WTC11 (cell line): ENCODE measurements at places on chromosomes 16 and 17. TPM values are rescaled to one million over a fixed set of nuclear protein-coding genes. Genes with fewer than 3 reads are reported as not detected.
A peak's percentile ranks its signal among the peaks of the same experiment; 100 is the strongest.

TBC1D3D gene
- total RNA-seq = 0.44 to 0.46 TPM in 2 of 3 replicates, not detected in the other

CARHSP1 gene
- total RNA-seq = 260 to 271 TPM (median 261 TPM) in 3 replicates

GRCh38 chr17:80791758-80792284 is 199.8 kb upstream of the CHMP6 start:
- DNase-seq = no peak

GRCh38 chr17:14733376-14733775 is 432.5 kb downstream of the HS3ST3B1 start:
- DNase-seq = no peak

- DNase-seq = no peak
These were observed 644 bp upstream of the RHOT1 start for GRCh38 chr17:32141679-32142037.

- peak; percentile 46 for DNase-seq
These were observed 593 bp downstream of the GFER start for GRCh38 chr16:1984347-1985225.

DNA sequence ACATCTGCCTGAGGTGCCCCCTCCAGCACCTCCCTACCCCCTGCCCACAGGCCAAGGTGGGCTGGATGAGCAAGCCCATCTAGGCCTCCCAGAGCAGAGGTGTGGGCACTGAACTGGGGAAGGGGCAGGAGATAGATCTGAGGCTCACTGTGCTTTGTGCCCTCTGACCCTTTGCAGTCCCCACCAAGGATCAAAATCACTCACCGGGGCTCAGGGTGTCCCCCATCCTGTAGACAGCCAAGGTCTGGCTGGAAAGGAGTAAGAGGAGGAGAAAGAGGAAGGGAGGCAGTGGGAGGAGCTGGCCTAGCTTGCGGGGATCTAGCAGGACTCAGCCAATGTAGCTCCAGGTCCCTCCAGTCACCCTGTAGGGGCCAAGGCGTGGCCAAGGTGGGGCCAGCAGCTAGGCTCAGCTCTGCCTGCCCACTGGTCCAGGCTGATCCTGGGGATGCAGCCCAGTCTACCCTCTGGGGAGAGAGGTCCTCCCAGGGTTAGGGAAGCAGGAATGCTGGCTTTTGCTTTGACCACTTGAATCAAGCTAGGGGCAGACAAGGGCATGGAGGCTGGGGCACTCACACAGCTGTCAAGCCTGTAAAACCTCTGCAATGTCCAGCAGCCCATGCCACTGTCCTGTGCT is 1.8 kb downstream of the SLC12A4 start:
- peak; percentile 43 for DNase-seq

- DNase-seq = no peak
These were observed 710.1 kb downstream of the KCNJ2 start for GRCh38 chr17:70879401-70879800.

- no peak for DNase-seq
These were observed 17.8 kb downstream of the TTLL6 start for GRCh38 chr17:48799069-48799723.

DNA sequence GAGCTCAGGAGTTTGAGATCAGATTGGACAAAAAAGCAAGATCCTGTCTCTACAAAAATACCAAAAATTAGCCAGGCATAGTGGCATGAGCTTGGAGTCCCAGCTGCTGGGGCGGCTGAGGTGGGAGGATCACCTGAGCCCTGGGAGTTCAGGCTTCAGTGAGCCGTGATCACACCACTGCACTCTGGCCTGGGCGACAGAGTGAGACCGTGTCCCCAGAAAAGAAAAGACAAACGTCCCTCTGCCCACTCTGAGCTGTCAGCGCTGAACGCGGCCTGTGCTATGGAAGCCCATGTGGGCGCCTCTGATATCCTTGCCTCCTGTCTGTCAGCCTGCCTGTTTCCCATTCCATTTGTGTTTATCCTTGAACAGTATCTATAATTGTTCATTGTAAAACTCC is 50.7 kb downstream of the FOXK2 start:
- no peak for DNase-seq

- no peak for DNase-seq
These were observed 87.0 kb downstream of the HELZ start for GRCh38 chr17:67157732-67158639.

GRCh38 chr17:77736721-77737120 is 221.8 kb upstream of the TNRC6C start:
- no peak for DNase-seq

GRCh38 chr16:73976644-73977043 is 320.0 kb upstream of the PSMD7 start:
- DNase-seq = no peak
